HuH-7.5 (cell line): ENCODE measurements at places on chromosomes 4 and X.

- DNase-seq = peak; percentile 12
These were observed 669 bp downstream of the IRF2 start for GRCh38 chr4:184473499-184474262.

- DNase-seq = no peak
These were observed 79.7 kb upstream of the USP9X start for GRCh38 chrX:41005445-41005992.

DNA sequence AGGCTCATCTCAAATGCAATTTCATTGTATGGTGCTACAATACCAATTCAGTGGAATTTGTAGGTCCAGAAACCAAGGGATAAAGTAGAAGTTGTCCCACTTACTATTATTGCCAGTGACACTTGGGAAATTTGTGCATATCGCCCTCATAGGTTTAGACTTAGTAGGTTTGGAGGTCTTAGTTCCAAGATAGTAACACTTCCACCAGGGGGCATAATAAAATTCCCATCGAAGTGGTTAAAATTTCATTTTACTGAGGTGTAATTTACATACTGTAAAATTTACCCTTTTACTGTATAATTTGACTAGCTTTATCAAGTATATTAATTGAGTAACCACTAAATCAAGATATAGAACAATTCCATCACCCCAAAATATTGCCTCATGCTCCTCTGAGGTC is 174.6 kb downstream of the INPP4B start:
- no peak for DNase-seq

DNA sequence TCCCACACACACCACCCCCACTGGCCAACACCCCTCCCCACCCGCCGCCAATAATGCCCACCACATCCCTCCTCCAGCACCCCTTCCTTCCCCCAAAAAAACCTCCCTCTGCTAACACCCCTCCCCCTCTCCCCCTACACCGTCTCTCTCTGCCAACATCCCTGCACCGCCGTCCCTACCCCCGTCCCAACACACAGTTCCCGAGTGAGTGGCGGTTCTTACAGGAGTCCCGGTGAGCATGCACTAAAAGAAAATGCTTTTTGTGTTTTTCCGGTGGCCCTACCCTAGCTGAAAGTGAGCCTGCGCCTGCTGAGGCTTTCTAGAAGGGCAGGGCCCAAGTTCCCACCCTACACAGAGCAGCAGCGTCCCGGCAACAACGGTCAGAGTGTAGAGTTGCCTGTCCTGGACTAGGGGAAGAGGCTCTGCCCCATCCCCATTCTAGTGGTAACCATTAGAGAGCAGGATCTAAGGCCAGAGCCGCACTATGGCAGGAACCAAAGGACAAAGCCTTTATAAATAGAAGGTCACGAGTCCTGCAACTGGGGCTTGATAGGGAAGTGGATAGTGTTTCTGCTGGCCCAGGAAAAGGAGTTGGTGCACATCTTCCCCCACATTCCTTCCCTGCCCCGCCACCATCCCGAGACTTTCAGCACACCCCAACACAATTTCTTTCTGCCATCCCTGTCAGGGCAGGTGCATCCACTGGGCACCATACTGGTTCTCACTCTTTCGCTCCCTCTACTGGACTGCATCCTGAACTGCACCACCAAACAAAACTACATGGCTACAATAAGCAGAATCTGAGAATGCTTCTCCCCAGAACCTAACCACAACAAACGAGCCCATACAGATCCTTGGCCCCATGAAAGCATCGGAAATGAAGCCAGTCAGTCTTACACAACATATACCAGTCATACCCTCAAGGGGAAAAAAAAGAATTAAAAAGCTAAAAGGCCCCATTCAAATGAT is 78.1 kb upstream of the PAGE3 start:
- DNase-seq = no peak

DNA sequence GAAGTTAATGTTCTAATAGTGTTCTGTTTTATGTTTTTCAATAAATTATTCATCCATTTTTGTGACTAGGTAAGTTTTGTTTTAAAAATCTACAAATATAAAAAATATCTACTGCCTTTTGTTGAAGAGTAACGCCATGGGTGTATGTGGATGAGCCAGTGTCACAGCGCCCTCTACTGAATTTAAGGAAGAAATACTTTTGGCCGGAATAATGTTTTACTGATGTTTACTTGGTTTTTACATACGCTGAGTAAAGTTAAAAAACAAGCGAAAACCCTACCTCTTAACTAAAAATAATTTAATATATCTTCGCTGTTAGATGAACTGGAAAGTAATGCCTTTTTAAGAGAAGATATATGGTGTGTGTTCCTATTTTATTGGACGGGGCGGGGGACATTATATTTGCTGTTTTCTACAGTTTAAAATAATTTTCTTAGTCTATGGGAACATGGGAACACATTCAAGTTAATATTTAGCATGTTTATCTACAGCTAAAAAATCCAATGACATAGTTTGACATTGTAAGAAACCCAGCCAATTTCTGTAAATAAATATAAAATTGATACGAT is 86.1 kb downstream of the CPE start:
- DNase-seq = peak; percentile 23

- no peak for DNase-seq
These were observed 118.5 kb upstream of the NKX1-1 start for GRCh38 chr4:1524761-1525160.

DNA sequence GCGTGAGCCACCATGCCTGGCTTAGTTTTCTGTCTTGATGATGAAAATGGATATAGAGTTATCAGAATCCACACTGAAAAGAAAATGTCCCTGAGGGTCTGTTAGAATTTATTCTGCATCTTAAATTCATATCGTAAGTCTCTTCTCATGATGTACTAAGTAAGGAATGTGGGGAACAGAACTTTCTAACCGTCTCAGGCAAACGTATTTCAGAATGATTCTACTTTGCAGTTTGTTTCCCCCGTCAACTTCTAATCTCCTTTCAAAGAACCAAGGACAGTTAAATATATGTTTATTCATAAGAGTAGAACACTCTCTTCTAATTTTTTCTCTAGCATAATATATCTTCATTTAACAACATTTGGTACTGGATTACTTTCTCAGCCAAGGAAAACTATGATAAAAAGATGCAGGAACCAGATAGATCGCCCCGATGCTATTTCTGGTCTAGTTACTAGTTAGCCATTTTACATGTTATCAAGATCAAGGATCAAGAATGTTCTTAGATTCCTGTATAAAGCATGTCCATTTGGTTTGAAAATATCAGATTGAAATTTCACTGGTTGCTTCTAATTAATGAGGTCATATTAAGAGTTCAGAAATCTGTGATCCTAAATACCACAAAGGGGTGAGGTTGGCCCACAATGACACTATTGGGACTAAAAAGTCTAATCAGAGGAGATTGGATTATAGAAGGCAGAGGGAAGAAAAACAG is 49.5 kb downstream of the METTL14 start:
- no peak for DNase-seq

- no peak for DNase-seq
These were observed 40.0 kb downstream of the DHX15 start for GRCh38 chr4:24544208-24544988.

DNA sequence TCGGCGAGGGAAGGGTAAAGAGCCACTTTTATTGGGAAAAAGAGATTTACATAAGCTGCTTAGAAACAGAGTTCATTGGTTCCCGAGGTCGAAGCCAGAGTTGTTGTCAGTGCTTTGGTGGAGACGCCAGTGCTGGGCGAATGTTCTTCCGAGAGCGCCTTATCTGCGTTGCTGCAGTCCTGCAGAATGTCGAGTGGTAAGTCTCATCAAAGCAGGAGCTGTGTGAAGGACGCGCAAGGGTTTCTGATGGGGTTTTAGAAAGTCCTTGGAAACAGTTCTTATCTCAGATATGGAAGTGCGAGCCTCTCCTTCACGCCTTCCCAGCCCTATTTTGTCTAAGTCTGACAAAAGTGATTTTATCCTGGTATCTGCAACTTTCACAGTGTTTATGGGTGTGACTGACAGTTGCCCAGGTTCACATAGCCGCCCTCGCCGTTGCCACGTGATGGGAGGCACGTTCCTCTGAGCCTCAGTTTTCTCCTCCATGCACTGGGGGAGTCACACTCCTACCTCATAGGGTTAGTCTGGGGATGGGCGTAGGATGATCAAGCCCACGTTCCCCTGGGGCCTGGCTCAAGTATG is 47.3 kb upstream of the NSG1 start:
- no peak for DNase-seq

GRCh38 chr4:100935090-100935489 is 412.2 kb downstream of the PPP3CA start:
- DNase-seq = no peak
